ENCODE measurements at places on chromosomes 2 and 18.

- DNase-seq: no peak
Measured at GRCh38 chr2:27636766-27637165, 7.9 kb downstream of the GPN1 start.

DNA sequence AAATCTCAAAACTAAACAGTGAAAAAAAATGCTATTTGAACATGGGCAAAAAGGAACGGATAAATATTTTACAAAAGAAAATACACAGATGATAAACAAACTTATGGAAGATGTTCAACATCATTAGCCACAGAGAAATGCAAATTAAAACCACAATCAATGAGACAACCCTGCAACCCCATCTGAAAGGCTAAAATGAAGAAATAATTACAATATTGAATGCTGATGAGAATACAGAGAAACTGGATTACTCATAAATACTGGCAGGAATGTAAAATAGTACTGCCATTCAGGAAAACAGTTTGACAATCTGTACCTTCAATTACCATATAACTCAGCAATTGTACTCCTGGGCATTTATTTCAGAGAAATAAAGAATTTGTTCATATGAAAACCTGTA lies 193.1 kb upstream of the UBE2E3 start:
- no peak for DNase-seq

- no peak for DNase-seq
Measured at GRCh38 chr2:167686691-167687090, 560.7 kb downstream of the STK39 start.

GRCh38 chr18:26383454-26384270 lies 157.4 kb downstream of the TAF4B start:
- no peak for DNase-seq

DNA sequence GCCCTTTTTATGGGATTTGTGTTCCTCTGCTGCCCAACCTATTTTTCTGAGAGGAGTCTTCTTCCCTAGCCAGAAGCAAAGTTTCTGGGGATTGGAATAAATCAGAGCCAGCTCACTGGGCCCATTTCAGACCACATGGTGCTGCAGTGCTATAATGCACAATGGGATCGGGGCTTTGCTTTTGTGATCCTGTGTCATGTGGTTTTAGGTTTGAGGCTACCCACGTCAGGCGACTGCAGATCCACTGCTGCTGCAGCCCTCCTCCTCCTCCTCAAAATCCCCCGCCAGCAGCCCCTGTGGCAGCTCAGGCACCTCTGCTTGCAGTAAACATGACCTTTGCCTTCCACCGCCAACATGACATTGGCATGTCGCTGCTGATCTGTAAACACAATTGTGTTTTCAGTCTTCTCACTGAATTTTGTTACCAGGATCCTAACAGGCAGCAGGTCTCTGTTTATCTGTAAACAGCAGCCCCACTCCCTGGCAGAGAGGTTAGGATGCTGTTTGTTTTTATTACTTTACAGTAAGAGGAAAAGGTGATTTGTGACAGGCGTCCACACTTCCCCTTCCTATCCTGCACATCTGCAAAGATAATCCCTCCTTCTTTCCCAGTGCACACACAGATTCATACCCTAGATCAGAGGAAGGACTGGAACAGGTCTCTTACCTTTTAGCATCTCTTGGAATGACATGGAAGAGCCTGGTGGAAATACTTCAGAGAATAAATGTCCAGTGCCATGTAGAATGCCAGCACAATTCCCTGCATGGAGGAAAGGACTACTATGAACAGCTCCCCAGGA lies 130.8 kb downstream of the FOXI3 start:
- no peak for DNase-seq

DNA sequence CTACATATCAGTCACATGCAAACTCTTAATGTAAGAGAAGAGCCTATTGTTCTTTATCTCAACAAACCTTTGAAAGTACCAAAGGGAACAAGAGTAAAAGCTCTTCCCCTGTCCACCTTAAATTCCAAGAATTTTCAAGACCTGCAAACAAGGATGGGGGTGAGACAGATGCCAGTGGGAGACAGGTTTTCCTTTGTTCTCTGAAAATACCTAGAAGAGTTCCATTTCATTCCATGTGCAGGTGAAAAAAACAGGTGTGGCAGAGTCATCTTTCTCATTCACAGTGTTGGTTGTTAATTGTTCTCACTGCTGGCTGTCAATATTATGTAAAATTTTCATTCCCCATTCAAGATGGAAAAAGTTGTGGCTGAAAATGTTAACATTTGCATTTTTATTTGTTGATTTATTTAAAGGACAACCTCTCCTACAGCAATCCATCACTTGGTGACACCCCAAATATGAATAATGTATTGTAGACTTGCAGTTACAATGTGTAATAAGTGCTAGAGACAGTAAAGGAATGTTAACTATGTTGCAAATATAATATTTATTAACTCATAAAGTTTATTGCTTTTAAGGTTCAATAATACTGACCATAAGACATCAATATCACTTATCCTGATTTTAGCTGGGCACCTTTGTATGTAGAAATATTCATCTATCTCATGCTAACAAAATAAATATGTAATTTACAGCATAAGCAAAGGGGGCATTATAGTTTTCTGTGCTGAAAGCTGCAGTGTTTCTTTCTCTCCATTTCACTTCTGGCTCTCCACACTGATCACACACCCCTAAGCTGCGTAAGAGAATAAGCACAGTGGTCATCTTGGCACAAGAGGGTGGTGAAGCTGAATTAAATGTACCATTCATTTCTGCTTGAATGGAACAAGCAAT lies 347.0 kb downstream of the KIAA1328 start:
- DNase-seq: no peak
